Activated naive CD8-positive, alpha-beta T cell treated with anti-CD3 and anti-CD28 coated beads, Interleukin-2, amount 50 U/mL, for 16 hours (primary cell): ENCODE measurements at places on chromosomes 1 and 21.

DNA sequence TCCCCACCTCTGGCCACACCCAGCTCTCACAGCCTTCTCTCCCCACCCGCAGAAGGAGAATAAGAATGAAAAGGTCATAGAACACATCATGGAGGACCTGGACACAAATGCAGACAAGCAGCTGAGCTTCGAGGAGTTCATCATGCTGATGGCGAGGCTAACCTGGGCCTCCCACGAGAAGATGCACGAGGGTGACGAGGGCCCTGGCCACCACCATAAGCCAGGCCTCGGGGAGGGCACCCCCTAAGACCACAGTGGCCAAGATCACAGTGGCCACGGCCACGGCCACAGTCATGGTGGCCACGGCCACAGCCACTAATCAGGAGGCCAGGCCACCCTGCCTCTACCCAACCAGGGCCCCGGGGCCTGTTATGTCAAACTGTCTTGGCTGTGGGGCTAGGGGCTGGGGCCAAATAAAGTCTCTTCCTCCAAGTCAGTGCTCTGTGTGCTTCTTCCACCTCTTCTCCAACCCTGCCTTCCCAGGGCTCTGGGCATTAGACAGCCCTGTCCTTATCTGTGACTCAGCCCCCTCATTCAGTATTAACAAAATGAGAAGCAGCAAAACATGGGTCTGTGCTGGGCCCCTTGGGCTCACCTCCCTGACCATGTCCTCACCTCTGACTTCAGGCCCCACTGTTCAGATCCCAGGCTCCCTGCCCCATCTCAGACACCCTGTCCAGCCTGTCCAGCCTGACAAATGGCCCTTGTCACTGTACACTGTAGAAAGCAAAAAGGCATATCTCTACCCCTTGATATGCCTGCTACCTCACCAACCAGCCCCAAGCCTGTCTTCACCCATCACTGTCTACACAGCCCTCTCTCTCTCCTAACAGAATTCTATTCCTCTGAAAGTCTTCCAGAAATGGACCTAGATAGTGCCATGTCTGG, 3.2 kb downstream of the S100A9 start:
- DNase-seq, result no peak

DNA sequence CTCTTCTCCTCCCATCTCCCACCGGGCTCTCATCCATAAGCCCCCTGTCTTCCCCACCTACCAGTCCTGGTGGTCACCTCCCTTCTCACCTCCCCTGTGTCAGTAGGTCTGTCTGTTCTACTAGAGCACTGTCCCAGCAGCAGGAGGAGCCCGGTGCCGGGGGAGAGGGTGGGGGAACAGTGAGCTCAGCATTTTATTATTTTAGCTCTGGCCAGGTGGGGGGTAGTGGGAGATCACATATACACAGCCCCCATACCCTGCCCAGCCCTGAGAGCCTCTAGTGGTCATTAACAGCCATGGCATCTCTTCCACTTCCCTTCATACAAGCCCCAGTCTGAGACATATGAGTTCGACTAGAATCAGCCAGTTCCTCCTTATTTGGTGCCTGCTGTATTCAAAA, at the start of gene TMOD4:
Gene TMOD4 (minus strand): TSS at position 119 of the 400 bp plus-strand sequence. CDS start 1,106 bp downstream, outside the sequence.
- DNase-seq, result no peak

GRCh38 chr1:151534662-151535278, 5.3 kb upstream of the TUFT1 start:
- DNase-seq, result peak; percentile 49

- DNase-seq, result no peak
These were observed 15.6 kb upstream of the HMGCS2 start for GRCh38 chr1:119784191-119784781.

GRCh38 chr1:205304046-205304694, 17.4 kb downstream of the NUAK2 start:
- no peak for DNase-seq

- DNase-seq, result no peak
These were observed 796 bp upstream of the TDRKH start for GRCh38 chr1:151790940-151791651.

DNA sequence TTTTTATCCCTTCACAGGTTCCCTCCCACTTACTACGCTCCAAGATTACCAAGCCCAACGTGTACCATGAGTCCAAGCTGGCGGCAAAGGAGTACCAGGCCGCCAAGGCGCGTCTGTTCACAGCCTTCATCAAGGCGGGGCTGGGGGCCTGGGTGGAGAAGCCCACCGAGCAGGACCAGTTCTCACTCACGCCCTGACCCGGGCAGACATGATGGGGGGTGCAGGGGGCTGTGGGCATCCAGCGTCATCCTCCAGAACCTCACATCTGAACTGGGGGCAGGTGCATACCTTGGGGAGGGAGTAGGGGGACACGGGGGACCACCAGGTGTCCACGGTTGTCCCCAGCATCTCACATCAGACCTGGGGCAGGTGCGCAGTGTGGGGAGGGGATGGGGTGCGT, 65.7 kb downstream of the POFUT2 start:
- no peak for DNase-seq

- no peak for DNase-seq
These were observed at the start of gene HUNK for GRCh38 chr21:31872452-31873274. Gene HUNK (plus strand): TSS chr21:31873020. CDS start chr21:31873675, 655 bp downstream.

GRCh38 chr1:19112891-19113696, 97.0 kb downstream of the UBR4 start:
- no peak for DNase-seq

GRCh38 chr1:178011465-178011828, 41.6 kb upstream of the SEC16B start:
- DNase-seq, result no peak

DNA sequence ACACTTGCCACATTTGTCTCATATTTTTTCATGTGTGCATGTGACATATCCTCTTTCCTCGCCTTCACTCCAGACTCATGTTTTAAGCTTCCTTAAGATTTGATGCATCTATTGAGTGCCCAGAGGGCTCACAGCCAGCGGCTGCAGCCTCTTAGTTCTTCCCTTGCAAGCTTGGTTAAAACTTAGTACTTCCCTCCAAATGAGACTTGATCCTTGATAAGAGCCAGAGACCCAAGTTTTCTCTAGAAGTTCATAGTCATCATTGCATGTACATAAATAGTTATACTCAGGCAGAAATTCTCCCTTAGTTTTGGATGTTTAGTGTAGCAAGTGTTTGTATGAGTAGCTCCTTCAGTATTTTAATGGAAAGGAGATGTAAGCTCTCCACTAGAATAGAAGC, 337.6 kb upstream of the B3GALT2 start:
- no peak for DNase-seq

DNA sequence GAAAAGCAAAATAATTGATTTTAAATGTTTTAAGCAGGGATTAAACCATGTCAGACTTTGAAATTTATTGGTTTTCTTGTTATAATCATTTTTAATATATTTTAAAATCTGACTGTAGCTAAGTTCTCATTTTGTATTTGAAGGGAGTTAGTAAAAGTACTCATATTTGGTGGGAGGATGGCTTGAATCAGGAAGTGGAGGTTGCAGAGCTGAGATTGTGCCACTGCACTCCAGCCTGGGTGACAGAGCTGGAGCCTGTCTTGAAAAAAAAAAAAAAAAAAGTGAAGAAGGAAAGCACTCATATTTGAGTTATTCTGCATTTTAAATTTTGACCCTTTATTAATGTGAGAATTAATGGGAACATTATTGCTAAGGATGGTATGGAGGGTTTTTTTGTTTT, 106.0 kb downstream of the RABGAP1L start:
- DNase-seq, result no peak

DNA sequence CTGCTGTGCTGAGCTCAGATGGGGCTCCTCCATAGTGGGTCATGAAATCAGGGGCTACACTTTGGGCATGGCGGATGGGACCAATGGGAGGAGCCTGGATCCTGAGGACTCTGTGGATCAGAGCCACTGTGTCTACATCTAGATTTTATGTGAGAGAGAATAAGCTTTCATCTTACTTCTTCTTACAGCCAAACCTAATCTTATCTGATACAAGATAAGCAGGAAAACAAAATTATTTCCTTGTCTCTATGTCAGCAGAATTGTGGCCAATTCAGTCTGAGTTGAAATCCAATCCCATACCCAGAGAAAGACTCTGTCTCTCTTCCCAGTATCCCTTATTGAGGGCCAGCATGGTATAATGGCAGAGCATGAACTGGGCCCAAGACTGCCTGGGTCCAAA, 56.2 kb downstream of the KIF14 start:
- no peak for DNase-seq

DNA sequence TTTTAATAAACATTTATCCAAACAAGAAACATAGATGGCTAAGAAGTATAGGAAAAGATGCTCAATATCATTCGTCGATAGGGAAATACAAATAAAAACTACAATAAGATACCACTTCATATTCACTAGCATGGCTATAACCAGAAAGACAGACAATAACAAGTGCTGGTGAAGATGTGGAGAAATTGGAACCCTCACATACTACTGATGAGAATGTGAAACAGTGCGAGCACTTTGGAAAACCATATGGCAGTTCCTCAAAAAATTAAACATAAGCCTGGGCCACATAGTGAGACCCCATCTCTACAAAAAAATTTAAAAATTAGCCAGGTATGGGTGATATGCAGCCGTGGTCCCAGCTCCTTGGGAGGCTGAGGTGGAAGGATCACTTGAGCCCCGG, 9.1 kb upstream of the TMEM54 start:
- no peak for DNase-seq

GRCh38 chr1:101317590-101317989, 80.8 kb downstream of the S1PR1 start:
- no peak for DNase-seq

GRCh38 chr1:177256153-177257075, 85.7 kb downstream of the BRINP2 start:
- no peak for DNase-seq

GRCh38 chr1:6052543-6053205, 7.0 kb downstream of the KCNAB2 start:
- no peak for DNase-seq

DNA sequence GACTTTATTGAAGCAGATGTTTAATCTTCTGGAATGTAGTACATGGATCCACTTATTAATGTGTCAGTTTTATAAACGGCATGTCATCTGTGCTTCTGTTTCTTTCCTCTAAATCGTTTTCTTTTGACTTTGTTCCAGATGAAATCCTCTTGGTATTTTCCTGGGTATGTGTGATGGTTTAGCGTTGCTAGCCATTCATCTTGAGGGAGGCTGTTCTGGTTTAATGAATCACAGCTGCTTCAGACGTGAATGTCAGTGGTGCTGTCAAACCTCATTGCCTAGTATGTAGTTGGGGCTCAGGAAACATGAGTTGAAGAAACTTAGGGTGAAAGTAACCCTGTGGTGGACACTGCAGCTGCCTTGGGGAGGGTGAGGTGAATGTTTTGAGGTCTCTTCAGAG, 33.2 kb downstream of the KCNK1 start:
- no peak for DNase-seq

- DNase-seq, result no peak
These were observed 22.7 kb upstream of the PRKACB start for GRCh38 chr1:84121360-84121759.

- no peak for DNase-seq
These were observed 7.0 kb downstream of the NAV1 start for GRCh38 chr1:201545851-201546492.

- no peak for DNase-seq
These were observed 20.1 kb downstream of the UBE2U start for GRCh38 chr1:64223329-64224151.

DNA sequence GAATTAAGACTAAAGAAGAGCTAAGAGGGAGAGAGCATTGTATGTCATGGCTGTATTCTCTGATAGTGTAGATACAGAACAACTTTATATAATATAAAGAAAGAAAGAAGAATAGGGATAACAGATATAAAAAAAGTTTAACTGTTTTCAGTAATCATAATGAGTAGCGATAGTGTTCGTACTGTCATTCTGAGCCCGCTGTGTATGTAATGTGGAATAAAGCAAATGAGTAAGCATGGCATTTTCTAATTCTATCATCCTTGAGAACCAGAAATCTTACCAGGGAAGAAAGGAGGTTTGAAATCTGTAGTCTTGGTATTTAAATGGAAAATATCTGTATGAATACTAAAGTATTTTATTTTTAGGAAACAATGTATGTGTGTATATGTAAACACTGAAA, 46.7 kb upstream of the SSX2IP start:
- DNase-seq, result no peak

GRCh38 chr1:9253453-9254105, 19.0 kb downstream of the H6PD start:
- DNase-seq, result no peak

DNA sequence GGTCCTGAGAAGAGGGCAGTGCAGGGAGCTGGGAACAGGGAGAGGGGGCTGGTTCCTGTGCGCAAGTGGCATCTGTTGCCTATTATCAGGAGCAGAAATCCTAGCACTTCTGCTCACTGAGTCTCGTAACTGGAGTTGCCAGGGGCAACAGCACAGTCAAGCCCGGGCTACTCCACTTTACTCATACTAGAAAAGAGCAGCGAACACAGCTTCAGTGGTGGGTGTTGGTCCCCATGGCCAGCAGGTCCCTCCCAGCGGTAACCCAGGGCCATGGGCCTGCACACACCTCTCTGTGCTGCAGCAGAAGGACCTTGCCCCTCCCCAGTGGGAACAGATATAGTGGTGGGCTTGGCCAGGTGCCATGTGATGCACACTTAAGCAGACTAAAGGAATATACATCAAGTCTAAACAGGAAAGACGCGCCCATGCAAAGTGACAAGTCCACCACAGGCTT, 8.5 kb downstream of the PYCR2 start:
- DNase-seq, result no peak

DNA sequence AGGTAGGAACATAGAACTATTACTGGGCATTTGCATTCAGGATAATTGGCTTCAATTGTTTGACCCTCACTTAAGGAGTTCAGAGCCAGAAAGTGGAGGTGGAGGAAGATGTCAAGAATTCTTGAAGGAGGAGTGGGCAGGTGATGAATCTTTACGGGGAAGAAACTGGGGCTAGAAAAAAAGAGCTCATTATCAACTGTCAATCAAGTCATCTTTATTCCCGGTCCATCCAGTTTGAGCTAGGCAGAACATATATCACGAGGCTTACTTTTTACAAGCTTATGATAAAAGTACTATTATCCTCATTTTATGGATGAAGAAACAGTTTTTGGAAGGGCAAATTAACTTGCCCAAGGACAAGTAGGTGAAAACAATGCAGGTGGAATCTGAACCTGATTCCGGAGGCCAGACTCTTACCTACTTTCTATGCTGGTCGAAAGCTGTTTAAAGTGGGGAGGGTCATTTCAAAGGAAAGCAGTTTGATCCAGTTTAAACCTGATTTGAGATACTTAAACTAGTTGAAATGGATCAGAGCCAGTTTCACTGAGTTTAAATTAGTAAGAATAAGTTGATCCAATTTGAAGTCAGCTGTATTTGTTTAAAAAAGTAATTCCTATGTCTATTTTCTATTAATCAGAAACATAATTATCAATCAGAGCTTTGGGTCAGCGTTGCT, 13.3 kb upstream of the NBL1 start:
- no peak for DNase-seq

GRCh38 chr1:174875306-174875705, 124.4 kb upstream of the CACYBP start:
- DNase-seq, result no peak
